ENCODE measurements at places on chromosomes 13 and 19.

DNA sequence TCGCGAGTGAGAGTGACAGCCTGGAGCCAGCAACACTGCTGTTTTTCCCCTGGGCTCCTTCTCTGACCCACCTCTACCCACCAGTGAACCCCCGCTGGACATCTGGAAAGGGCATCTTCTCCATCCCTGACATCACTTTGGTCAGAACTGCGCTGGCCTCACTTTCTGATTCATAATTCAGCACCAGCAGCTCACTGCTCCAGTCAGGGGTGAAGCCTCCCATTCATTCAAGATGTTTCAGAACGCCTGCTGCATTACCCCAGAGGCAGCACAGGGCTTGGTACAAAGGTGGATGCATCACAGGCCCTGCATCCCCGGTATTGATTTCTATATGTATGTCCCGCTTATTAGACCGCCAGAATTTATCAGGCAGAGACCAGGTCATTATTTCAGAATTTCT, 182.8 kb upstream of the TSHZ3 start:
- no peak for DNase-seq

- DNase-seq, result peak; percentile 88
Measured at GRCh38 chr19:2702170-2703076, at the start of gene GNG7. Gene GNG7 (minus strand): TSS chr19:2702694. CDS start chr19:2520688, 182,006 bp downstream.

DNA sequence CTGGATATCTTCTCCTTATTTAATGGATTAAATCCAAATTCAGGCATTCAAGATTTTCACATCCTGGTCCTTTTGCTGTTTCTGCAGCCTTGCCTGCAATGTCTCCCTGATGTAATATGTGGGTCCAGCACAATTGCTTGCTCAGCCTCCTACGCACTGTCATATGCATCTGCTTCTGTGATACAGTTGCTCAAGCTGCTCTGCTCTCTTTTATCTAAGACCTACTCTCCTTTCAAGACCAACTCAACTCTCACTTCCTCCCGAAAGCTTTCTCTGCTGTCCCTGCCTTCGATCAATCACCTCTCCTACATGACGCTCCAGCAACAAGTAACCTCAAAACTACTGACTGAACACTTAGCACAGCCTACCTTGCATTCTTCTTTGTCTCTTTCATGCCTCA, 138.2 kb downstream of the DCLK1 start:
- no peak for DNase-seq

- DNase-seq, result no peak
Measured at GRCh38 chr19:17755443-17755890, 4.2 kb downstream of the FCHO1 start.

DNA sequence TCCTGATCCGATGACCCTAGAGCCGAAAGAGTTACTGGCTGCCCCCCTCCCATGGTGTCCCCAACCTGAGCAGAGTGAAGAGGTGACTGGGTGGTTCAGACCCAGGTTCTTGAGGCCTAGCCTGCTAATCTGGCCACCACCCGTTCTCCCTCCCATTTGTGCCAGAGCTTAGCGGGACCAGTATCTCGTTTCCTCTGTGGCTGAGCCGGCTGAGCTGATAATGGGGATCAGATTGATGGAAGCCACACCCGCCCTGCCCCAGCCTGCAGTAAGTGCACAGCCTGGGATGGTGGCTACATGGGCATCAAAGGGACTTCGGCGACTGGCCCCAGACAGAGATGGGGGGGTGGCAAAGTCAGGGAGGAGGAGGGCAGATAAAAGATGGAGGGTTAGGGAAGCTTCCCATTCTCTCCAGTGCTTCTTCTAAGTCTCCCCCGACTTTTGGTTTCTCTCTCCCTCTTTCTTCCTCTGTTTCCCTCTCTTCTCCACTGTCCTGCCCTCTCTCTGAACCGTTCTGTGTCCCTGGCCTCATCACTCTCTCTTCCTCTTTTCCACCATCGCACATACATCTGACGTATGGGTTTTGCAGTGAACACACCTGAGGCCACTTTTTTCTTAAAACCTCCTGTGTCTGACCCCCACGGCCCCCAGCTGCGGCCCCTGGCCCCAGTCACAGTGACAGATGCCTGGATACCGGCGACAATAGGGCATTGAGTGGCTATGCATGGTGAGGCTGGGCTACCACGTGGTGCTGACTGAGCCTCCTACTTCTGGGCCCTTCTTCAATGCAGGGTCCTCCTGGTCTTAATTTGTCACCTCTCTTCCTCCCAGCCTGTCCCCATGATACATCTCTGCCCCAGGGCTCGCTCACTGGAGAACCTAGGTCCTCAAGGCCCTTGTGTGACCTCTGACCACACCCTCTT, 2.4 kb downstream of the ELAVL3 start:
- DNase-seq, result no peak

GRCh38 chr13:109454167-109454917, 332.0 kb downstream of the IRS2 start:
- no peak for DNase-seq

DNA sequence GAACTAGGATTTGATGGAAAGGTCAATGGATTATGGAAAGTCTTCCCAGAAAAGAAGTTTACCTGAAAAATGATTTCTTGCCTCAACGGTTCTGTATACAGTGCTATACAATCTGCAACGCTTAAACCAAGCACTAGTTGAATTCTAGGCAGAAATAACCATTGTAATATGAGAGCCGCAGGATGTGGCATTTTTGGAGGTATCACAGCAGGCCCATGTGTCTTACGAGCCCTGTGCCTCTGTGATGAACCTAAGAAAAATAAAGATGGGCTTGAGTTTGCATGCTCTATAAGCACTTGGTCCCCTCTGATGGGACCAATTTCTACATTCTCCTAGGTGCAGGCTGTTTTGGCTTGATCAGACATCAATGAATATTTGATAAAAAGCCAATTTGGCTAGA, 78.7 kb upstream of the RFC3 start:
- no peak for DNase-seq

DNA sequence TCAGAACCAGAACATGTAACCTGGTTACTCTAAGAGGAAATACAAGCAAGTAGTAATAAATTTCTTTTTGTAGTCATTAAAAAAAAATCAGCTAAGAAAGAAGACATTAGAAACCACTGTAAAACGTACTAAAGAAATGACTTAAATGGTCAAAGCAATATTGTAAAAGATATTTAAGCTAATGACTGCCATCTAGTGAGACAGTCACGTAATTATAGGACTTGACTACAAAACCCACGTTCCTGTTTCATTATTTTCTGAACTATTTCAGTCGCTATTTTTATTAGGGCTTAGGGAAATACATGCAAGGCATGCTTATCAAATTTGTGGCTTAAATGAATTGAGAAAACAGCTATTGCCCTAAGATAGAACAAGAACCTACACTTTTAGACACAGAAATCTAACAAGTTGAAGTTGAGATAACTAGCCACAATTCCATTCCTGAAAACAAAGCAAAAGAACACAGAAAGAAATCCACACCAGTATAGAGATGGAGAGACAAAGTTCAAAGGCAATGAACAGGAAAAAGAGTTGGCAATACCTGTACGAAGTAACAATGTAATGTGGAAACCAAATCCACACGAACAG, 17.9 kb downstream of the ALG5 start:
- DNase-seq, result no peak

Measured in stimulated activated CD8-positive, alpha-beta memory T cell treated with anti-CD3 and anti-CD28 coated beads, Interleukin-4, amount 100 ng/mL, for 4 hours (primary cell).